Activated gamma-delta T cell treated with Interleukin-2 at 50 U/mL for 16 hours (primary cell): ENCODE measurements at places on chromosomes 2 and 18.

DNA sequence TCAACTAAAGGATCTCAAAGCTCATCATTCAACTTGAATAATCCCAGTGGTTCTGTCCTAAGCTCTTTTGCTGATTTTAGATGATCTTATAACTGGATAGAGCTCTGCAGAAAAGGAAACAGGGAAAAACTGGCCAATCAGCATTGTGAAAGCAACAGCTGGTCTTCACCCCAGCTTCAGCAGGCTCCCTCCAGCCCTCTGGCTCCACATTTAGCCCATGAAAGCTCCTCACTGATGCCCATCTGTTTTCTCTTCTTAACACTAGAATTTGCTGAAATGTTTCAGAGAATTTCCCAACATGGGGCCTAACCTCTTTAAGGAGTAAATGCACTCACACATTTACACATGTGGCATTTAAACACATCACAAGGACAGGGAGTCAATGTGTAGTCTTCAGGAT, 223.3 kb downstream of the CNTNAP5 start:
- no peak for DNase-seq

GRCh38 chr2:190840569-190841172, 40.0 kb upstream of the GLS start:
- no peak for DNase-seq

- DNase-seq, result no peak
These were observed 38.4 kb downstream of the PAX8 start for GRCh38 chr2:113240150-113240914.

GRCh38 chr2:16625201-16625729, 40.4 kb downstream of the CYRIA start:
- no peak for DNase-seq
